ENCODE measurements at places on chromosomes 2 and 18. TPM values are rescaled to one million over a fixed set of nuclear protein-coding genes. Genes with fewer than 3 reads are reported as not detected.
A peak's percentile ranks its signal among the peaks of the same experiment; 100 is the strongest.

DNA sequence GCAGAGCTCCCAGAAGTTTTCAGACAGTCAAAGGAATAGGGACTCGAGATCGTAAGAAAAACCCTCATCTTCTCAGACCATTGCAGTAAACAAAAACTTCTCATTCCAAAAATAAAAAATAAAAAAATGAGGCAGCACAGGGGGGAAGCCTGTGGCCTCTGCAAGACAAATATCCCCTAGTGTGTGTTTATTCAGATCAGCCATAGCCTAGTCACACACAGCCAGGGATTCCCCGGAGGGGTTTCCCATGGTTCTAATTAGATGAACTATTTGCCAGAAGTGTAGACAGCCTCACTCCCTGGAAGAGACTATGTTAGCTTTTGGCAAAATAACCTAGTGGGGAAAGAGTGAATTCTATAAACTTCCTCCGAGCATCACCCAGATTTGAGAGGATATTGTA is 122.9 kb upstream of the KLF7 start:
- no peak overlapping the region for H3K27ac ChIP-seq
- no peaks in the 10 kb centered on the region for H3K27me3 ChIP-seq
- H3K4me1 ChIP-seq, result no peaks in the 10 kb centered on the region
- no peak for DNase-seq
- no peak overlapping the region for H3K4me3 ChIP-seq

The ZDBF2 gene
- 12.2 TPM for total RNA-seq

- no peak overlapping the region for H3K4me3 ChIP-seq
- H3K4me1 ChIP-seq, result no peaks in the 10 kb centered on the region
- no peak overlapping the region for H3K27ac ChIP-seq
- H3K36me3 ChIP-seq, result no peaks in the 10 kb centered on the region
Observed at GRCh38 chr18:35386600-35387100, 9.5 kb upstream of the ZNF396 start.

The FAM161A gene
- total RNA-seq, result 6.1 TPM

DNA sequence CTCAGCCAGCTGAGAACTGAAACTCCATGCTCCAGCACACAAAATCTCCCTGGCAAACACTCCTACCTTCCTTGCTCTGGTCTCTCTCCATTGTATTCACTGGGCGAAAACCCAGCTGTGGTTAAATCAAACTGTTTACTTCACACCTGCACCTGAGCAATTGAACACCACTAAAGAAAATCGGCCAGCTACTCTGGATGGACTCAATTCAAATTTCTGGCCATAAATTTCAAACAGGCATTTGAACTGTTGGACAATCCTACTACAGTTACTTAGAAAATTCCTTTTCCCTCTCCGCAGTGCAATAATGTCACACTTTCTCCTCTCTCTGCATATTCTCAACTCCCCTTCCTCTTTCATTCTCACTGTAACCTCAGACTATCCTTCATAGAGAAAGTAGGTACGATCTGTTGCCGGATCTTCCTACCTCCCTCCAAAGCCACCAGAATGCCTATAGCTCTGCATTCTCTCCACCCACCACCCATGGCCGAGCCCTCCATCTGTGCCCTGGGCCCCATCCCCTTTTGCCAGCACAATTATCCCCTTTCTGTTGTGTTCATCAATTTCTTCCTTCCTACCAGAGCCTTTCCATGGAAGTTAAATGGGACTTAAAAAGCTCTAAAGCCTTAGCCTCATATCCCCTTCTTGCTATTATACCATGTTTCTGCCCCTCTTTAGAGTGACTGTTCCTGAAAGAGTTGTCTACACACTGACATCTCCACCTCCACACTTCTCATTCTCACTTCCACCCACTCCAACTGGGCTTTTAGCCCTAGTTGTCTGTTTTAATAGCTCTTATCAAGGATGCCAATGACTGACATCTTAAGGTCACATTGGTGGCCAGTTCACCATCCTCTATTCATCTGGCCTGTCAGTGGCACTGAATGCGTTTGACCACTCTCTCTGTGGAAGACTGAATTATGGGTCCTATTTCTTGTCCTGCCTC is 127.5 kb upstream of the SLC1A4 start:
- H3K4me3 ChIP-seq, result no peak overlapping the region
- peak overlapping the region; percentile 21 for H3K27ac ChIP-seq
- DNase-seq, result no peak
- no peaks in the 10 kb centered on the region for H3K36me3 ChIP-seq
- H3K27me3 ChIP-seq, result no peaks in the 10 kb centered on the region
- peaks cover 62% of the 10 kb centered on the region for H3K4me1 ChIP-seq

The SGPP2 gene
- not detected for total RNA-seq

DNA sequence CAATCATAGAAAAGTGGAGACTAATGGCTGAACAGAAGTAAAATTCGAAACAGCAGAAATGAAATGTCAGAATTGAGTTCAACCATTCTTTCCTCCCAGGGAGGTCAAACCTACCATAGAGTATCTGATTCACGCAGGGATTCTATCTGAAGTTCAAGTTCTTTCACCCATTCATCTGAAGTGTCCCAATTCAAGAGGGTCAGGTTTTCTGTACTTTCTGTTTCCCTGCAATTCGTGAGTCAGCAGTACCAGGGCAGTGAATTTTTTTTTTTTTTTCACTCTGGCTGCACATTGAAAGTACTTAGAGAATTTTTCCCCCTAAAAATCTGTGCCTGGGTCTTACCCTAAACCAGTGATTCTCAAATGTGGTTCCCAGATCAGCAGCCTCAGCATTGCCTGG is 40.9 kb upstream of the CCDC88A start:
- no peaks in the 10 kb centered on the region for H3K36me3 ChIP-seq
- DNase-seq, result no peak
- H3K4me3 ChIP-seq, result no peak overlapping the region
- no peaks in the 10 kb centered on the region for H3K27me3 ChIP-seq
- H3K4me1 ChIP-seq, result no peaks in the 10 kb centered on the region

DNA sequence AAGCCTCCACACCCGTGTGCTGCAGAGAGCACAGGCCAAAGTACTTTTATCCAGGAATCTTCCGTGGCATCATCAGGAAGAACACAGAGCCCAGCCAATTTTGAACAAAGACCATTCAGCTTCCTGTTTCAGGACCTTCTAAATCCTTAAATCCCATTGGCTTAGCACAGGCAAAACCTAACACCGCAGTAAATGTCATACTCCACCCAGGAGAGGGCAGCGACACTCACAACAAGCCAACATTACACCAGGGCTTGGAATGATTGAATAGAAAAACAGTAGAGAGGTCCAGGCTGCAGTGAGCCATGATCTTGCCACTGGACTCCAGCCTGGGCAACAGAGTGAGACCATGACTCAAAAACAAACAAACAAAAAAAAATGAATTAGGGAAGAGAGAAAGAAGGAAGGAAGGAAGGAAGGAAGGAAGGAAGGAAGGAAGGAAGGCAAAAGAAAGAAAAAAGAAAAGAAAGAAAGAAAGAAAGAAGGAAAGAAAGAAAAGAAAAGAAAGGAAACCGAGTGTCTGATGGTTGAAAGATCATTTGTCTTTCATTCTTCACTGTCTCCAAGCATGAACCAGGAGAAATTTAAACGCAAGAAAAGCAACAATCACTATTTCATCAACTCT is 144.6 kb upstream of the SATB2 start:
- DNase-seq, result no peak
- peak overlapping the region; percentile 53 for H3K27ac ChIP-seq
- no peak overlapping the region for H3K4me3 ChIP-seq
- no peaks in the 10 kb centered on the region for H3K4me1 ChIP-seq

The RBFA gene
- total RNA-seq, result 33.3 TPM

GRCh38 chr2:141301551-141301950 is 829.3 kb downstream of the LRP1B start:
- no peak overlapping the region for H3K4me3 ChIP-seq
- H3K4me1 ChIP-seq, result no peaks in the 10 kb centered on the region
- H3K27ac ChIP-seq, result no peak overlapping the region

GRCh38 chr2:53484531-53484930 is 283.1 kb upstream of the CHAC2 start:
- no peak for DNase-seq
- H3K4me3 ChIP-seq, result no peak overlapping the region
- no peaks in the 10 kb centered on the region for H3K27me3 ChIP-seq
